RPMI8226 (cell line): ENCODE measurements at places on chromosomes 7 and 10.

DNA sequence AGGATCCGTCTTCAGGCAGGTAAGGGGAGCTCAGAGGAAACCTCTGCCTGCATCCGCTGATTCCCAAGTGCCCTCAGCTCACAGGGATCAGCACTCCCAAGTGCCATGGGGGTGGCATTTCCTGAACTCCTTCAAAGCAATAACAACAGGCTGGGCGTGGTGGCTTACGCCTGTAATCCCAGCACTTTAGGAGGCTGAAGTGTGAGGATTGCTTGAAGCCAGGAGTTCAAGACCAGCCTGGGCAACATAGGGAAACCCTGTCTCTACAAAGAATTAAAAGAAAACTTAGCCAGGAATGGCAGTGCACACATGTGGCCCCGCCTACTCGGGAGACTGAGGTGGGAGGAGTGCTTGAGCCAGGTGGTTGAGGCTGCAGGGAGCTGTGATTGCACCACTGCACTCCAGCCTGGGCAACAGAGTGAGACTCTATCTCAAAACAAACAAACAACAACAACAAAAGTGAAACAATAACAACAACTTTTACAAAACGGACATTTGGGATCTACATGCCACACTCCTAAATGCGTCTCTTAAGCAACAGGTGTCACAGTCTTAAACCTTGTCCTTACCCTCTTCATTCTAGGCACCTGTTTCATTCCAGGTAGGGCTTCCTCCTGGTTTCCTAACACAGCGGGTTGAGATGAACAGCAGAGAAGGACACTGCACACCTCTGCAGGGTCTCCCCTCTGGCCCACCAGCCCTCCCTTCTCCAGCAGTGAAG lies 73.8 kb downstream of the PAXIP1 start:
- DNase-seq, result no peak

- no peak for DNase-seq
Observed at GRCh38 chr10:88915781-88916180, 35.7 kb downstream of the STAMBPL1 start.

GRCh38 chr7:11410656-11411644 lies 421.0 kb downstream of the THSD7A start:
- DNase-seq, result no peak

- no peak for DNase-seq
Observed at GRCh38 chr10:2296179-2296891, 559.0 kb upstream of the ADARB2 start.

DNA sequence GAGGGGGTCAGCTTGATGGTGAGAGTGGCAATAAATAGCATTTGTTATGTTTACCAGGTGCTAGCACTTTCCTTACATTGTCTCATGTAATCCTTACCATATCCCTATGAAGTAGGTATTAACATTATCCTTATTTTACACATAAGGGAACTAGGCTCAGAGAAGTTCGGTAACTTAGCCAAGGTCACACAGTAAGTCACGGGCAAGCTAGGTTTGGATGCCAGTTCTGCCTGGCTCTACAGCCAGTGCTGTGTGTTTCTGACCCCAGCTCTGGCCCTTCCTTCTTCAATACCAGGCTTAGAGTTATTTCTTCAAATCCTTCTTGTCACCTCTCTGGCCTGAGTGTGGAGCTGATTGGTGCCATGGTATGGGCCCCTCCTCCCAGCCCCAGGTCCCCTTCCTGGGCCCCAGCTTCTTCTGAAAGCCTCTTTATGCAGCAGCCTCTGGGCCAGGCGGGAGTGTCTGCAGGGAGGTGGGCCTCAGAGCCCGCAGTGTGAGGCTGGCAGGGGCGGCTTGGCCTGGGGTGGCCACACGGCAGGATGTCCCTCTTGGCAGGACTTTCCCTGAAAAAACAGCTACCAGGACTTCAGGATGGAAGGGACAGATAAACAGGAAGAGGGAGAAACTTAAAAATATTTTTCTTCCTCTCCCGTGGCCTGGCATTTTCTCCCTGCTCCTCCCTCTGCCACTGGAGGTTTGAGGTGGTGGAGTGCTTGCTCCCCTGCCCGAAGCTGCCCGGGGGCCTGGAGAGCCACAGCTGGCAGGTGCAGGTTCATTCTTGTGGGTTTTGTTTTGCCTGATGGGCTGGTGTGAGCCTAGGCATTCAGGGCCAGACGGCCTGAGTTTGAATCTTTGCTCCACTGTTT lies 20.6 kb downstream of the PALD1 start:
- peak; percentile 43 for DNase-seq

DNA sequence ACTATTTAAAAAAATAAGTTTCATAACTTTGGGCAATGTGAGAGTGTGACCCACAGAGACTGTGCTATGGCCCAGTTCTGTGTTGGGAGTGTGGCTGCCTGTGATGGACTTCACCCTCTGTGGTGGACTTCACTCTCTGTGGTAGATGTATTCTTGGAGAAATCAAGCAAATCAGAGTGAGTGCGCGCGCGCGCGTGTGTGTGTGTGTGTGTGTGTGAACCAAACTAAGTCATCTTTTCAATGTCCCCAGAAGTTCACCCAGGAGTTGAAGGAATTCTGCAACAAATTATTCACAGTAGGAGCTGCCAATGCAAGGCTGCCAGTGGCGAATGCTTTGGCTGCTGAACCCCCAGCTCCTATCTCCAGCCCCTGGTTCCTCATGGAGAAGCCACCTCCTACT lies 184.5 kb downstream of the ADAM12 start:
- DNase-seq, result no peak

DNA sequence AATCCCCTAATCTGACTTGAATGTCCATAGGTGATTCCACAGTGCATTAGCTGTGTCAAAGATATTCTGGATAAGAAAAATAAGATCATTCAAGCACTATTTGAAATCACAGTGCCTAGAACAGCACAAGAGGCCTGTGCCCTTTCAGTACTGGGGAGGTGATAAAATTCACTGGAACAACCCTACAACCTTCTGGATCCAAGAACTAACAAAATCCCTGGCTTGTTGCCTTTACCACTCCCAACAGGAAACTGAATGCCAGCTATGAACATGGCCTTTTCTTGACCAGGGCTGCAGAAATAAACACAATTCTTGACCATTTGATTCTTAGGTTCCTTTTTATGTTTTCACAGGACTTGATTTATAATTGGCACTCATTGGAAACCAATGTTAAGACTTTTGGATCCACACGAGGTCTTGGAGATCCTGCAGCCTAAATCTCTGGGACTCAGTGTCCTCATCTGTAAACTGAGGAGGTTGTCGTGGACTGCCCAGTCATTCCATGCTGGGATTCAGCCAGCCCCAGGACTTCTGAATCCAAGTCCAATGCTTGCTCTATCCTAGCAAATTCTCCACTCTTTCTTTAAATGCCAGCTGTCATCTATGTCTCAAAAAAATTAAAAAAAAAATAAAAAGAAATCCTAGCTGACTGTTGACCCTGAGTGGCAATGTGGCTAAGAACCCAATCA lies 624.7 kb downstream of the KCNMA1 start:
- DNase-seq, result no peak

- DNase-seq, result no peak
Observed at GRCh38 chr7:26318921-26319320, 27.3 kb downstream of the SNX10 start.

DNA sequence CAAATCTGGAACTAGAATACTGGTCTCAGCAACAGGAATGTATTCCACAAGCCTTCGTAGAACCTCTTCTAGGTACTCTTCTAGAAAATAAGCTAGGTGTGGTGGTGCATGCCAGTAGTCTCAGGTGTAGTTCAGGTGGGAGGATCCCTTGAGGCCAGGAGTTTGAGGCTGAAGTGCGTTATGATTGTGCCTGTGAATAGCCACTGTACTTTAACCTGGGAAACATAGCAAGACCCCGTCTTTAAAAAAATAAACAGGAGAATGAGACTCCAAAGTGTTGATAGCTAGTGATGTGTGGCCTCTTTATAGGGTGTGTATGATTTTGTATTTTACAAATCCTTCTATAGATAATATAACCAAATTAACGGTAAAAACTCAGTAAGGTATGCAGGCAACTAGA lies 1.5 kb upstream of the ZNF775 start:
- peak; percentile 60 for DNase-seq

DNA sequence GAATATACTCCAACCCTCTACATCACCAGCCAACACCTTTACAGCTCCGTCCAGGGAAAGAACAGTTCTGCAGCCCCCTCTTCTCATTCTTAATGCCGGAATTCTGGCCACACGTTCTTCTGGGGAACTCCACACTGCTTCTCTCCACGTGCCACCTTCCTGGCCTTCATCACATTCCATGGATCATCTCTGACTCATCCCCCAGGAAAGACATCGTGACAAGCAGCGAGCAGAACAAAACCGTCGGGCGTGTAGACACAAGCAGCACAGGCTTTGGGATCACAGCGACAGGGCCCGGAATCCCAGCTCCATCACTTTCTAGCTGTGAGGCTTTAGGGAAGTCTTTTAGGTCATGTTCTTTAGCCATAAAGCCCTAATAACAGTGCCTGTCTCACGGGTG lies 590.3 kb upstream of the FOXK1 start:
- DNase-seq, result no peak

GRCh38 chr7:77525231-77525630 lies 11.9 kb upstream of the PTPN12 start:
- DNase-seq, result no peak
